ENCODE measurements at places on chromosomes 2 and 18.

DNA sequence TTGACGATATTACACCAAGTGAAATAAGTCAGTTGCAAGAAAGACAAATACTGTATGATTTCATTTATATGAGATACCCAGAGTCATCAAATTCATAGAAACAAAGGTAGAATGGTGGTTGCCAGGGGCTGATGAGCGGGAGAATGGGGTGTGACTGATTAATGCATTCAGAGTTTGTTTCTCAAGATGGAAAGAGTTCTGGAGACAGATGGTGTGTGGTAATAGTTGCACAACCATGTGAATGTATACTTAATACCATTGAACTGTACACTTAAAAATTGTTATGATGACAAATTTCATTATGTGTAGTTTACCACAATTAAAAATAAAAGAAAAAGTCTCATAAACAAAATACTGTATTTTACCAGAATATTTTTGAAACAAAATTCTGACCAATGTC, 117.3 kb downstream of the PIGN start:
- DNase-seq, result no peak

- DNase-seq, result no peak
Measured at GRCh38 chr2:61759005-61759404, 94.9 kb downstream of the FAM161A start.

DNA sequence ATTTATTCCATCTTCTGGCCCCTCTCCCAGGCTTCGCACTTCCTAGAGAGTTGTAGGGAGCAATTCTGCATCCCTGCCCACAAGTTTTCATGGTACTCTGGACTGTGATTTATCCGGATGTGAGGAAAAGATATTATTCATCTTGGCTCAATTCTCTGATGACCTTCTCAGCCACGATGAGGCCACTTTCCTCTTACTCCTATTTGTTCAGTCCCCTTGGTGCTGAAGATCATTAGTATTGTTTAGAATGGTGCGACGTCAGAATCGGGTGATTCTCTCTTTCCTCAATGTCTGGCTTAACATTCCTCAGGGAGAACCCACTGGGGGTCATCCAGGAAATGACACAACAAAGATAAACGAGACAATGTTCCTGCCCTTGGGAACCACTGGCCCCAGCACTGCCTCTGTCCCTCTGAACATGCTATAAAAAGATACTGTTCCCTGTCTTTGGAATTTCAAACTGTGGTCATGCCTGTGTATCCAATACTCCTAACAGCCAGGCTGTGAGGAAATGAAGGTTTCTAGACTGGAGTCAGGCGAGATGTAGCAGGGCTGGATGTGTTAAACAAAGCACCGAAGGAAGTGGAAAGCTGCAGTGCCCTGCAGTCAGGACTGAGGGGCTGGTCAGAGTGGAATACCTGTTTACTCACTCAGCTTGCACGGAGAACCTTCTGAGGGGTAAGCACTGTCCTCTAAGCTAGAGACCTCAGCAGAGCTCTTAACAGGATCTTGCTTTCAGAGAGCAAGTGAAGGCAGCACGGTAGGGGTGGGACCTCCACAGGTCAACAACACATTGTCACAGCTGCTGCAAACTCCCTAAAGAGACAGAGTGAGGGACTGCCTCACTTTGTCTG, 12.9 kb upstream of the GLI2 start:
- no peak for DNase-seq

DNA sequence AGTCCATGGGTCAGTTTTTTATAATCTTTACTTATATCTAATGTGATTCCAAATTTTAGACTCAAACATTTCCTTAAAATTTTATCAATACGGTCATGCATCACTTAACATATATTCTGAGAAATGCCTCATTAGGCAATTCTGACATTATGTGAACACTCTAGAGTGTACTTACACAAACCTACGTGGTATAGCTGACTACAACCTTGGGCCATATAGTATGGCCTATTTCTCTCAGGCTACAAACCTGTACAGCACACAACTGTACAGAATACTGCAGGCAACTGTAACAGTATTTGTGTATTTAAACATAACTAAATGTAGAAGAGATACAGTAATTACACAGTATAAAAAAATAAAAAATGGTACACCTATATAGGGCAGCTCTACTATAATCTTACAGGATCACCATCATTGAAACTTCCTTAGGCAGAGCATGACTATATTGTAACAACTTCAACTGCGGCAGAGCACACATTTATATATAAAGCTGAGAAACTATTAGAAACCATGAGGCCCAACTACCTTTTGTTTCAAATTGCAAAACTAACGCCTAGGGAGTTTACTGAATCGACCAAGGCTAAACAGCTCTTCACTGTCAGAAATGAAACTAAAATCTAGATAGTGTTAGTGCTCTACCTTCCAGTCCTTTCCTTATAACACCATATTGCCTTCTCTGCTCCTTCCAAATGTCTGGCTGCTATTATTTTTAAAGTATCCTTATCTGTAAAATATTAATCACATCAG, 6.9 kb downstream of the YES1 start:
- no peak for DNase-seq

DNA sequence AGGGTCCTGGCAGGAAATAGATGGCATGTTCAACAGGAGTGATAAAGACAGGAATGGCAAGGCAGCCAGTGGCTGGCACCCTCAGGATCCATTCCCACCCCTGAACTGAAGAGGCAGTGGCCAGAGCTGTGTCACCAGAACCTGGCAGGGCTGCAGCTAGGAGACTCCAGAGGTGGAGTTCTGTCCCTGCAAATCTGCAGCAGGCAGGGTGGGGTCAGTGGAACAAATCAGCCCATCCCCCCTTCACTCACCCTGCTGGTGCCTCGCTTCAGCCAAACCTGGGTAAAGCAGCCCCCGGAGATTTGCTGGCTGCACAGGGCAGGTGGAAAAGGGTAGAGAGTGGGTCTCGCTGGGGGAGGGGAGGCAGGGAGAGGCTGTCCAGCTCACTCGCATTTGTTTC, 12.7 kb downstream of the INPP5D start:
- no peak for DNase-seq

- no peak for DNase-seq
Measured at GRCh38 chr2:220662431-220662830, 909.7 kb downstream of the EPHA4 start.

- DNase-seq, result no peak
Measured at GRCh38 chr2:198664321-198664720, 793.4 kb downstream of the SATB2 start.

GRCh38 chr2:121796239-121796638, 40.8 kb downstream of the TSN start:
- no peak for DNase-seq

- DNase-seq, result no peak
Measured at GRCh38 chr18:68713131-68713530, 1.8 kb downstream of the TMX3 start.

DNA sequence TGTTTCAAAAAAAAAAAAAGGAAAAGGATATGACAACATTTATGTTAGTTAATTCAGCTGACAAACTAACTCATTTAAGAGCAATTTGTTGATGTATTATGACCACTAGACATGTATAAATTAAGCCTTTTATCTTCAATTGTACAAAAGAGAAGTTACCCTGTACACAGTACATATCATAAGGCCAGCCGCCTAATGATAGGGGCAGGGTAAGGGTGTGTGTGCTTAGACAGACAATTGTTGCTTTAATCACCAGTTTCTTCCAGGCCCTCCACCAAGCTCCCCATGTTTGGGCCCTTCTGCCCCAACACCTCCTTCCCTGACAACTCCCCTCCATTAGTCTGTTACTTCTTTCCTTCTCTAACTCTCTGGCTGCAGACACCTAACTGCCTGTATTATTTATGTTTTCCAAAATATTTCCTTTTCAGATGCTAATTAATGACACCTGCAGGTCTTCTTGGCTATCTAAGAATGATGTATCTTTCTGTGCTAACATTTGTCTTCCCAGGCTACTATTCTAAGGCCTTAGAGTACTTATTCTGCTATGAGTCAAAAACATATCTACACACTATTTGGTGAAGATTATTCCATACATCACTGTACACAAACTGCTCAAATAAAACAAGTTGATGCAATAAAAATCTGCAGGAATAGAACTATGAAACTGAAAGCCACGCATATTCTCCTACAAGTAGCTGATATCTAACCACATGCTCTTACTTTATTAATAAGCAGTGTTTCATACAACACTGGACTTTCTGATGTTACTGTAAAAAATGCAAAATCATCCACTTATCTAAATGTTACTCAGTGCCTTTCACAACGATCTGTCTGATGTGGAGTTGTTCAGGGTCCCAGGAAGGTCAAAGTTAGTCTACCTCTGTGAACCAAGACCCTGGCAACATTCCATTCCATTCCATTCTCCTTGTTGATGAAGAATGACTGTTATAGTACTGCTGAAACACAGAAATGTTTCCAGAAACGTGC, 26.4 kb downstream of the TMEM131 start:
- DNase-seq, result no peak

DNA sequence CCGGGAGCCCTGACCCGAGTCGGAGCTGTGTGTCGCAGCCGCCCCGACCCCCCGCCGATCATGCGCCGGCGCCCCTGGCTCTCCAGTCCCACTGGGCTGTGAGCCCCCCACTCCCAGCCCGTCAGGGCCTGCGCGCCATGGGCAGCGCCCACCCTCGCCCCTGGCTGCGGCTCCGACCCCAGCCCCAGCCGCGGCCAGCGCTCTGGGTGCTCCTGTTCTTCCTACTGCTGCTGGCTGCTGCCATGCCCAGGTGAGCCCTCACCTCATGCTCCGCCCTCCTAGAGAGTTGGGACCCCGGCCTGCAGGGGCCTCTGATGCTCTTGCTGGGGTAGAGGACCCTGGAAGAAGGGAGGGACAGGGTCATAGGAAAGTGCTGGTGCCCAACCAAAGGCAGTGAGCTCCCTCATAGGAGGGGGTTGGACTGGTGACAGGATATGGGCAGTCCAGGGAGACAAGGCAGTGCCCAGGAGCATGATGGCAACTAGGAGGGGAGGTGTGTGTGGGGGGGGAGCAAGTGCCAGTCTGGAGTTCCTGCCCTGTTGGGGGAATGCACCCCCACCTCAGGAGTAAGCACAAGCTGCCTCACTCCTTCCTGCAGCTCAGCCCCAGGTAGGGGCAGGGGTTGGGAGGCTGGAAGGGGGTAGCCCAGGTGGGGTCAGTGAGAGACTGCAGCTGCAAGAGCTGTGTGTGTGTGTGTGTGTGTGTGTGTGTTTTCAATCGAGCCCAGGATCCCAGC, 375 bp downstream of the WNT10A start:
- no peak for DNase-seq

- no peak for DNase-seq
Measured at GRCh38 chr2:207285473-207285815, 119.7 kb upstream of the KLF7 start.

- DNase-seq, result no peak
Measured at GRCh38 chr18:38900445-38900844, 1334.8 kb upstream of the CELF4 start.

DNA sequence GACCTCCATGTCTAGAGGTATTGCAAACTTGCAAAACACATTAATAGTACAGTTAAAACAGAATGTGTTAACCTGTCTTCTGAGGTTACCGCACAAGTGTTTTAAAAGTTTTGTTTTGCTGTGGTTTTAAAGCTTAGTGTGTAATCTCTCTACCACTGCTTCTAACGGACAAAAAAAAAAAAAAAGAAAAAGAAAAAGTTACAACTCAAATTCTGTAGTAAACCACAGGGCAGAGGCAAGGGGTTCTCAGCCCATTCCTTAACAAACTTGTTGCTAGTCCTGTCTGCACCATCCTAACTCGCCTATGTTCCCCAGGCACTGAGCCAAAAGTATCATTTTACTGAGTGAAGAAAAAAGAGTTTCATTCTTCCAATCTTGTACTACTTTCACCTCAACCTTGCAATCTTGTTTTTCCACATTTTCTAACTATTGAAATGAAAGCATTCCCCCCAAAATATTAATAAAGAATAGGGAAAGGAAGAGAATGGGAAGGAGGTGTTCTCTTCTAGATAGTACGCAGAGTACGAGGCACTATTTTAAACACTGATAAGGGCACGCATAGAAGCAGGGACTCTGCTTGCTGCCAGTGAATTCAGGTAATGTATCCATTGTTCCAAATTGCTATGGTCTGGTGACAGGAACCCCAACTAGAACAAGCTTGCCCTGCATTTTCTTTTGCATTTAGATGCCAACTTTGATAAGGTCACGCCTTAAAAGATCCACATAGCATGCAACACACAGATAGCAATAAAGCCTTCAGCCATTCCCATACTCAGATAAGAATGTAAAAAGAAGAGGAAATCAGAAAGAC, 47.1 kb downstream of the IKZF2 start:
- no peak for DNase-seq

- DNase-seq, result no peak
Measured at GRCh38 chr2:226098861-226099745, 699.6 kb downstream of the NYAP2 start.

DNA sequence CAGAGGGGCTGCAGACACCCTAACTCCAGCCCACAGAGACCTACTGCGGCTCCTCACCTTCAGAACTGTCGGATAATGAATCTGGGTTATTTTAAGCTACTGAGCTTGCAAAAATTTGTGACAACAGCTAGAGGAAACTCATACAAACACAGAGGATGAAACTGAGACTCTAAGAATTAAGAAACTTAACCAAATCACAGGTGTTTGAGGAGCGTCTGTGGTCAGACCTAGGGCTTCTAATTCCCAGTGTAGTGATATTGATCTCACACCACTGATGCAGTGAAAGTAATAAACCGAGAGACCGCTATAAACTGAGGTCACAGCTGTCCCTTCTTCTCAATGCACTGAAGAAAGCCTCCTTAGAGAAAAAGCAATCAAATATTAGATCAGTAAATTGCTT, 110.1 kb downstream of the RGPD3 start:
- DNase-seq, result no peak

DNA sequence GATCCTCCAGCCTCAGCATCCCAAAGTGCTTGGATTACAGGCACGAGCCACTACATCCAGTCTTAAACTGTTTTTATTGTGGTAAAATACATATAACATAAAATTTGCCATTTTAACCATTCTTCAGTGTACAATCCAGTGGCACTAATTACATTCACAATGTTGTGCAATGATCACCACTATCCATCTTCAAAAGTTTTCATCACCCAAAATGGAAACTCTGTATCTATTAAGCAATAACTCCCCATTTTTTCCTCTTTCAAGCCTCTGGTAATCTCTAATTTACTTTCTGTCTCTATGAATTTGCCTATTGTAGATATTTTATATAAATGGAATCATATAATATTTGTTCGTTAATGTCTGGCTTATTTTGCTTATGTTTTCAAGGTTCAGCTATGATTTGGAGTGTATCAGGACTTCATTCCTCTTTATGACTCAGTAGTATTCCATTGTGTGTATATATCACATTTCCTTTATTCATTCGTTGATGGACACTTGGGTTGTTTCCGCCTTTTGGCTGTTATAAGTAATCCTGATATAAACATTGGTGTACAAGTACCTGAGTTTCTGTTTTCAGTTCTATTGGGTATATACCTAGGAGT, 71.8 kb downstream of the GFPT1 start:
- DNase-seq, result no peak

Data from kidney epithelial cell (primary cell).